NCI-H524 (cell line): ENCODE measurements at places on chromosomes 12 and 14.

DNA sequence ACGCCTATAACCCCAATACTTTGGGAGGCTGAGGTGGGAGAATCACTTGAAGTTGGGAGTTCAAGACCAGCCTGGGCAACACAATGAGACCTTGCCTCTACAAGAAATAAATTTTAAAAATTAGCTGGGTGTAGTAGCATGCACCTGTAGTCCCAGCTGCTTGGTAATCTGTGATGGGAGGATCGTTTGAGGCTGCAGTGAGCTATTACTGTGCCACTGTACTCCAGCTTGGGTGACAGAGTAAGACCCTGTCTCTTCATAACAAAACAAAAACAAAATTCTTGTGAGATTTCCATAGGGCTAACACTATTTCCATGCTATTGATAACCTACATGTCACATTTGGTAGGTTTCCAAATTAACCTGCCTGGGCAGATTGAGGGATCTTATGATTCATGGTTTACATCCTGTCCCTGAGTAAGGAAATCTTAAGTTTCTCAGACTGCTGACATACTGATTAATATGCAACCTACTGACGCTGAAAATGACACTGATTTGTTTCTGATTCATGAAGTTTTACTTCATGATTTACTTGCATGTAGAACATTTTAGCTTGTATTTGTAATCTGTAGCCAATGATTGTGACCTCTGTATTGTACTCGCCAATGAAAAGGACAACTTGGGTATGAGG is 15.9 kb downstream of the ATP6V1D start:
- no peak for DNase-seq

DNA sequence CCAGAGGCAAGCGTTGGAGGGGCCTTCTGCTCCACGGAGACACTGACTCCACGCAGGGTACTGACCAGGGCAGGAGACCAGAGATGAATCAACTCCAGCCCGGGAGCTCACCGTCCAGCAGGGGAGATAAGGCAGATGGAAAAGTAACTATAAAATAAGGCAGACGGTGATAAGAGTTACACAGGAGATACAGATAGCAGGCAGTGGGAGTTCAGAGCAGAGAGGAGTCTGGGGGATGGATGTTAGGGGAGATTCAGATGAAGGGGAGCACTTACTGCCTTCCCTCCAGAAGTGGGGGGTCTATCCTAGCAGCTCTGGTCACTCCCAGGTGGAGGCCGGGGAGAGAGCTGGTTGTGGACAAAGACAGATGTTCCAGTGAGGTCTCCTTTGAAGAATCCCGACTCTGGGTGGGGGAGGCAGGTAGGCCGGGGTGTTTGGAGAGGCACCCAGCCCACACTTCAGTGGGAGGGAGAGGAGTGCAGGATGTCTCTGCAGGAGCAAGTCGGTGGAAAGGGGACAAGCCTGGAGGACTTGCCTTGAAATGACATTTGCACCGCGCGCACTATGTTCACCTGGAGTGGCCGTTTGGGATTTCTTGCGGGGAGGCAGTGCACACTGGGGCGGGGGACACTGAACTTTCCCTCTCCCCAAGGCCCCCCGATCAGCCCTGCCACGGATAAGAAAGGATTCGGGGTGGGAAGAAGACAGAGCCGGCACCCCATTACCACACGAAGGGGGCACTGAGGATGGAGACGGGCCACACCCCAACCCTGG is 1.2 kb downstream of the PITPNM2 start:
- DNase-seq: peak; percentile 8

GRCh38 chr12:118103601-118104382 is at the start of gene VSIG10:
VSIG10 (minus strand) TSS chr12:118104011; CDS start chr12:118103671, 340 bp downstream.
- no peak for DNase-seq

- no peak for DNase-seq
Observed at GRCh38 chr12:22412581-22412980, 78.1 kb upstream of the ST8SIA1 start.

DNA sequence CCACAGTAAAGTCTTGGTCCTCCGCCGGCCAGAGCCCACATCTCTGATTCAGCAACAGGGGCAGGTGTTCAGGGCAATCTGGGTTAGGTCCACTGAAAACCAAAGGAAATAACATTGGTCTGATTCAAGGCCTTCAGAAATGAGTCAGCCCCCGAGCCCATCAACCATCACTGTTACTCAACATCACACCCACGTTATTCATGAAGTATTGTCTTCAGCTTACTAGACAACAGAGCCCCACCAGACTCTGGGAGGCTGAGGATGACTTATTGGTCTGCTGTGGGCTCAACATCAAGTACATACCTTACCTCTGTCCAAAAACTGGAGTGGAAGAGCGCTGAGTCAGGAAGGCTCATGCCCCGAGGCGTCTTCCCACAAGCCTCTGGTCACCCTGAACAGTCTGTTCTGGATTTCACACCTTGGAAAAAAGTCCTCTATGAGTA is 97.5 kb downstream of the ZFP36L1 start:
- DNase-seq: no peak

DNA sequence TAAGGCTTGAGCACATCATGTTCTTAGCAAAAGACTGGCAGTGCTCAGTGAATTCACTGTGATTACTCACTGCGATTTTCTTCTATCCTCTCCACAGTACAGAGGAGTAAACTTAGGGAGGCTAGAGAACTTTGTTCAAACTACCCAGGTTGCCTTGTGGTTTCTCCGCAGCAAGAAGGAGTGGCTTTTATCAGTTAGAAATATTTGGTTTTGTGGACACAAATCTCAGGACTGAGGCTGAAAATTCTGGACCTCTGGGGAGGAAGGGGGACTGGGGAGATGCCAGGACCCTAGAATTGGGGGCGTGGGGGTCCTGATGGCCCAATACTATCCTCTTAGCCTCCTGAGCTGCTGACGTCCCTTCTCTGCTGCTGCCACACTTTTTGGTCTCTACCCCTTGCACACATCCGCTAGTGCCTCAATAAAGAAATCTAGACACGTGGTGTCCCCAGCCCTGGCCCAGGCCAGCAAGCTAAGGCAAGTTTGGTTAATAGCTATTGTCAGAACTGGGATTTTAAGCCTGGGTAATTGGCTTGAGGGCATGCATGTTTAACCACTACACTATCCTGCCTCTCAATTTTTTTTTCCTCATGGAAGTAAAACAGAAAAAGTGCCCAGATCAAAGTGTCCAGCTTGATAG is 842 bp downstream of the OAS2 start:
- DNase-seq: no peak

GRCh38 chr12:120235369-120236323 is 29.9 kb downstream of the PXN start:
- DNase-seq: no peak

DNA sequence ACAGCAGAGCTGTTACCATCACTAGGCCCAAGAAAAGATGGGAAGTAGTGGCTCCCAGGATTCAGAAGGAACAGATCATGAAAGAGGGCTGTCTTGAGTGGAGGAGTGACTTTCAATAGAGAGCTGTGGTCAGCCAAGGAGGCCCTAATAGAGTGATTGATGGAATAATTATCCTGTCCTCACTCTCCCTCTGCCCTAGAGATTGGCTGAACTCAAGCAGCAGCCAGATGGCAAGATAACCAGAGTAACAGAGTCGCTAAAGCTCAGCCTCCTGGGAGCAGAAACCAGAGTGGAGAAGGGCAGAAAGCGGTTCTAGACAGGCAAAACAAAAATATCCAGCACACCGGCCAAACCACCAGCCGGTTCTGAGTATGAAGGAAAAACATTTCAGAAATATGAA is 23.1 kb downstream of the GMFB start:
- DNase-seq: peak; percentile 98

GRCh38 chr12:67991158-67991557 is 1.9 kb downstream of the IFNG-AS1 start:
- DNase-seq: no peak

GRCh38 chr12:57889500-57889989 is 43.0 kb upstream of the CTDSP2 start:
- DNase-seq: no peak

GRCh38 chr12:29147731-29148595 is 1.1 kb upstream of the FAR2 start:
- DNase-seq: peak; percentile 33

GRCh38 chr14:32298346-32298745 is 30.8 kb upstream of the AKAP6 start:
- DNase-seq: no peak

DNA sequence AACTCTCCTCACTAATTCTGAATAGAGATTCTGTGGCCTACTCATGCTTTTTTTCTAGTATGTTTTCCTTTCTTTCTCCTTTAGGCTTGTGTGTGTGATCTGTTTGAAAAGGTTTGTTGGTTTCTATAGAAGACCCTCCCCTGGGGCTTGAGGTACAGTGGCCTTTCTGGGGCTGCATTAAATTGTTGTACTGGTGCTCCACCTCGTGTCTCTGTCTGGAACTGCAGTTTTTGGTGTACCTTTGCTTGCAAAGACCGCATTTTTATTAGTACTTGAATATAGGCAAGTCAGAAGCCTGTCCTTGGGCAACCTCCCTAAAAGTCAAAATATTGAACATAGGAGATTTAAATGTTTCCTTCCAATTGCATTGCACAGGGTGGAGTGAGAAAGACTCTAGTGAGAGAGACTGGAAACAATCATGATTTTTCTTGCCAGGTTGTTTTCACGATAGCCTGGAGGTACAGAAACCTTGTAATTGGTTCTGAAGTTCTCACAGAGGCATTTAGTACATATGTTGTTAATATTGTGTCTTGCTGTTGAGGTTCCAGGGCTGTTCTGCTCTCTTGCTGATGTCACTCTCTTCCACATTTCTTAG is 39.0 kb downstream of the SLCO1B1 start:
- no peak for DNase-seq

GRCh38 chr12:19971361-19972280 is 396.7 kb upstream of the PDE3A start:
- DNase-seq: no peak

DNA sequence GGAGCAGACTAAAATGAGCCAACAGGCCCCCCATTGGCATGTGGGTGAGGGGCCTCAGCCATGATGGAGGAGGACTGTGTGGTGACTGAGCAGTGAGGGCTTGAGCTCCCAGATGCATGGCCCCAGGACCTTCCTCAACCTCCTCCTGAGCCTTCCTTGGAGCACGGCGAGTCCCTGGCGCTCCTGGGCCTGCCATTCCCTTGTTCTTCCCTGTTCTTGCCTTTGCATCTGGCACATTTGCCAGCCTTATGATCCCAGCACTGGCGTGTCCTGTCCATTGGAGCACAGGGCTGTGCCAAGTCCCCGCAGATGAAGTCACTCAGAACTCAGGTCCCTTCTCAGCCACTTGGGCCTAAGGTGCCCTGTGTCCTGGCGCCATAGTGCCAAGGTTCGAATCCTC is 40.3 kb upstream of the MEG3 start:
- DNase-seq: no peak

DNA sequence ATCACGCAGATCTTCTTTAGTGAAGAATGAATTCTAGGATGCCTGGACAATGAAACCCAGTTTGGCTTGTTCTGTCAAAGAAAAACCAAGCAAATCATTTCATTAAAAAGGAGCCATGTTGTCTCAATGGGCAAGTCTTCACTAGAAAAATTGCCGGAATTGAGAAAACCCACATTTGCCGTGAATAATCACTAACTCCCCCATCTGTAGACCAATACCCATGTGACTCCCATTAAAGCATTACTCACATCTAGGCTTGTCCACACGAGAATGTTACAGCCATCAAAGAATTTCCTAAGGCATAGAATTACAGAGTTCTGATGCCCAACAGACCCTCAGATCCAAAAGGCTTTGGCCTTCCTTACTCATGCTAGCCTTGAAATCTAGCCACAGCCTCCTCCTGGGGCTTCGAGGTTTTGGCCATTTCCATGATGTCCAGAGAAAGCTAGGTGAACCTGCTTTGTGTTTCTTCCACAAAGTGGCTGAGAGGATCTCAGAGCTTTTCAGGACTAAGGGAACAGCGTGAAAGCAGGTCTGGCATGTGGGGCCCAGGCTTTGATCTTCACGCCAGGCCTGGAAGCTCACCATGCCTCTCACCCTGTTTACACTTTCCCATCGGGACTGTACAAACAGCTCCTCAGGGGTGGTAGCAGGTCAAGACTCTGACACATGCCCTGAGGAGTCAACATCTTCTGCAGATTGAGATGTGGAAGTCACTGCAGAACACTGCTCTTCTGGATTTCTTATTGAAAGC is 12.1 kb downstream of the SLC7A8 start:
- DNase-seq: no peak

GRCh38 chr14:51520087-51520486 is 131.6 kb upstream of the FRMD6 start:
- no peak for DNase-seq

DNA sequence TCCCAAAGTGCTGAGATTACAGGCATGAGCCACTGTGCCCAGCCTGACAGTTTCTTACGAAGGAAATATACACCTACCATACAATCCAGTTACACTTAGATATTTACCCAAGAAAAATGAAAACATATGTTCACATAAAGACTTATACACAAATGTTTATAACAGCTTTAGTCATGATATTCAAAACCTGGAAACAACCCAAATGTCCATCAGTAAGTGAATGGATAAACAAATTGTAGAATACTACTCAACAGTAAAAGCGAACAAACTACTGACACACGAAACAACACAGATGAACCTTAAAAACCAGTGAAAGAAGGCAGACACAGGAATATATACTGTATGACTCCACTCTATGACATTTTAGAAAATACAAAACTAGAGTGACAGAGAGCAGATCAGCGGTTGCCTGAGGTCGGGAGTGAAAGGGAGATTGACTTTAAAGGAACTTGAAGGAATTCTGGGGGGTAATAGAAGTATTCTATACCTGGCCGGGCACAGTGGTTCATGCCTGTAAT is 83.6 kb downstream of the SPRING1 start:
- no peak for DNase-seq

DNA sequence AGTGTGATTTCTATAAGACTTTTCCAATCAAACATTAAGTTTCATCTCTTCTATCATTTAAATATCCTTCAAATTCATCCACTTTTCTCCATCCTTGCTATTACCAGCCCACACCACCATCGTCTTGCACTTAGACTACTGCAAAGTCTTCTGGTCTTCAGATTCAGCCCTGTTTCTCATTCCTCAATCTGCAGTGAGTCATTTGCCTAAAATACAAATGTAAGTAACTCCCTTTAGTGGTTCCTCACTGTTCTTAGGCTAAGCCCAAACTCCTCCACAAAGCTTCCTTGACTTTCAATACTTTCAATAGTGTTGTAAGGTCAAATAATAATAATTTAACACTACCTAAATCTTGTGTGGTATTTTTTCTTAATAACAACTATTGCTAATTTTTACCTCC is 83.3 kb downstream of the PLEKHG7 start:
- no peak for DNase-seq

- DNase-seq: no peak
Observed at GRCh38 chr14:101082036-101082435, 178.5 kb upstream of the RTL1 start.

DNA sequence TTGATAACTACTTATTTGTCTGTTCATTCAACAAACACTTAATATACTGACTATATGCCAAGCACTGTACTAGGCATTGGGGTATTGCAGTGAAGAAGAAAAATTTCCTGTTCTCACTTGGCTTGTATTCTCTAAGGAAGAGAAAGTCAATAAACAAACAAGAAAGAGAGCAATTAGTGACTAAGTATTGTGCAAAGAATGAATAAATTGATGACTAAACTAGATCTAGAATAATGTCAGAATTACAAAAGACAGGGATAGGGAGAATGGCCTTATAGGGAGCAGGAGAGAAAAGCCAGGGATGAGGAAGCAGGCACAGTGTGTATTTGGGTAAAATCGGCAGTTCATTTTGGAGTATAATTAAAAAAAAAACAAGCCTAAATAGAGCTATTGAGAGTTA is 4.2 kb upstream of the LIN7A start:
- no peak for DNase-seq
